Hypothalamus (tissue), 51 donors: ENCODE measurements at places on chromosomes 6 and 20.

GRCh38 chr6:135372758-135373157 is 124.8 kb downstream of the AHI1 start:
- no peak for DNase-seq

DNA sequence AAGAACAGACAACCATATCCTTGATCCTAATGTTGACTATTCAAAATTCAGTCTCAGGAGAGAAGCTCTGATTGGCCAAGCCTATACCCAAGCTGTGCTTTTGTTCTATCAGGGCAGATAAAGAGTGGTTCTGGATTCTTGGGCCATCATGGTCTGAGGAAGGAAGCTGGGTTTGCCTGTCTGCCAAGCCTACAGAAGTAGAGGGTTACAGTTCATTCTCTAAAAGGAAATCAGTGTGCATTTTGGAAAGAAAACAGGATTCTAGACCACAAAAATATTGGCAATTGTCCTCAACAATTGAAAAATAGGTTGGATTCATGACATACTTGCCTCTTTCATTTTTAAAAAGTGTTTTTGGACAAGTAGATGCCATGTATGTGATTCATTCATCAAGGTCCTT is 145.4 kb upstream of the BMP2 start:
- DNase-seq: no peak

GRCh38 chr6:125985522-125985921 is 818 bp upstream of the TRMT11 start:
- DNase-seq: no peak

GRCh38 chr6:2387445-2387844 is 142.0 kb upstream of the GMDS start:
- DNase-seq: no peak

DNA sequence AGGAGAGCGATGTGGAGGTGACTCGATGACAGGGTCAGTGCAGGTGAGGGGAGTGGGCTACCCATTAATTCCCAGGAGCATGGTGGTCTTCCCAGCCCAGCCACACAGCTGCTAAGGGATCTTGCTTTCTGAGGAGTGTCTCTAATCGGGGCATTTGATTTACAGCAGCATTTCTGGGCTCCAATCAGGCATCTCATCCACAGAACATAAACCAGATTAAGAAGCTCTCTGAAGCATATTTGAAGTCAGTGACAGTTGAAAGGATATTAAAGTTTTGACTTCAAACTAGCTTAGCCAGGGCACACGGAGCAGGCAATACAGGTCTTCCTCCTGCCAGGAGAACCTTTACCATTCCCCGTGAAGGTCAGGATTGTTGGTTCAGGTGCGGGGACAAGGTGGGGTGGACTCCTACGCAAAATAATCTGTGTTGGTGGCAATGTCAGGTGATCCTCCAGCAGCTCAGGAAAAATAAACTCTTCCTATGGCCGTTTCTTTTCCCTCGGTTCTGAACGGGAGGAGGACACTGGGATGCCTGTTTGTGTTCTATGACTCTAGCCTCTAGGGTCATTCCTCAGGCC is 39.9 kb upstream of the ZNF831 start:
- DNase-seq: no peak

DNA sequence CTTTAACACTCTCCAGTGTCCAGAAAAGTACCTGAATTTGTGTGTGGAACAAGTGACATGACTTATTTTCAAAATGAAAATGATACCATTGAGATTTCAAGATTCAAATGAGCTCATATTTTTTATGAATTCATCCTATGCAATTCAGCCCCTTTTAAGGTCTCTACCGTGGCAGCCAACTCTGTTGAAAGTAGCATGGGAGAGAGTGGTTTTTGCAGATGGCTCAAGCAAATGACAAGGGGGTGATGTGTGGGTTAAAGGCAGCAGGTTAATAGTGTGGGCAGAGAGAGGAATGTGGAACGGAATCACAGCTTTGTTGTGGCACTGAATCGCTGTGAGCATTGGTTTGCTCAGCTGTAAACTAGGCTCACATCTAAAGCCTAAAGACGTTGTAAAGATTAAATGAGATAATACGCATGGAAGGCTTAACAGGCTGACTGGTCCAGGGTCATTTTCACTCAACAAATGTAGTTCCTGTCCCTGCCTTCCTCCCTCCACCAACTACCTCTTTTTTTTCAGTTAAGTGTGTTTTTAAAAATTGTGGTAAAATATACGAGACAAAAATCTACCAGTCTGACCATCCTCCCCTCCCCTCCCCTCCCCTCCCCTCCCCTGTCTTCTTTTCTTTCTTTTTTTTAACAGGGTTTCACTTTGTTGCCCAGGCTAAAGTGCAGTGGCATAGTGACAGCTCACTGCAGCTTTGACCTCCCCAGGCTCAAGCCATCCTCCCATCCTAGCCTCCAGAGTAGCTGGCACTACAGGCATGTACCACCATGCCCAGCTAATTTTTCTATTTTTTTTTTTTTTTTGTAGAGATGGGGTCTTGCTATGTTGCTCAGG is 114.7 kb upstream of the ZNF217 start:
- no peak for DNase-seq

DNA sequence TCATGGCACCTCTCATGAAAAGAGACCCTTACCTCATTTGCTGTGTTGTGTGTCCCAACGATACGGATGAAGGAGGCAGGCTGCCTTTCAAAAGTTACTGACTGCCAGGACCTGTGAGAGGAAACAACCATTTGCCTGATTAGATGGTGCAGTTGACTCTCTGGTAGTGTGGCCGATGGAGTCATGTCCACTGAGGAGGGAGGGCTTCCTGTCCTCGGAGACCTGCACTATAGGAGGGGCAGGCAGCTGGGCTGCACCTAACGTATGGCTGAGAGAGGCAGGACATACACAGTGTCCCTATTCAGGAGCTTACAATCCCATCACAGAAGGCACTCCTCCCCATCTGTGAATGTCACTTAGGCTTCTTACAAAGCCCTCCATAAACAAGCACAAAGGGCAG is 373.0 kb downstream of the ZFAND3 start:
- DNase-seq: no peak

DNA sequence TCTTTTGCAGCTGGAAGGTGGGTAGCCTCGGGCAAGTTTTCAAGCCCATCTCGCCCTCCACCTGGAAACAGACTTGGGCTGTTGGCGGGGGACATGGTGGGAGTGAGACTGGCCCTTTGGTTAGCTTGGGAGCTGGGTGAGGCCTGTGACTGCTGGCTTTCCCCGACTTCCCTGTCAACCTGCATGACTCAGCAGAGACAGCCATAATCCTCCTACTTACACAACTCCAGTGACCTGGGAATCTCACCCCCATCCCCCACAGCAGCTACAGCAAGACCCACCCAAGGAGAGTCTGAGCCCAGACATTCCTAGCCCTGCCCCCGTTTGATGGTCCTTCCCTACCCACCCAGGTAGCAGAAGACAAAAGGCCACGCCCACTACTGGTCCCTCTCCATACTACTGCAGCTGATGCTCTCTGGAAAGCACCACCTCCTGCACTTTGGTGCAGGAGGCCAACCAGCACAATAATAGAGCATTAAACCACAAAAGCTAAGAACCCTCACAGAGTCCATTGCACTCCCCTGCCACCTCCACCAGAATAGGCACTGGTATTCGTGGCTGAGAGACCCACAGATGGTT is 188.4 kb downstream of the TRDN start:
- no peak for DNase-seq

DNA sequence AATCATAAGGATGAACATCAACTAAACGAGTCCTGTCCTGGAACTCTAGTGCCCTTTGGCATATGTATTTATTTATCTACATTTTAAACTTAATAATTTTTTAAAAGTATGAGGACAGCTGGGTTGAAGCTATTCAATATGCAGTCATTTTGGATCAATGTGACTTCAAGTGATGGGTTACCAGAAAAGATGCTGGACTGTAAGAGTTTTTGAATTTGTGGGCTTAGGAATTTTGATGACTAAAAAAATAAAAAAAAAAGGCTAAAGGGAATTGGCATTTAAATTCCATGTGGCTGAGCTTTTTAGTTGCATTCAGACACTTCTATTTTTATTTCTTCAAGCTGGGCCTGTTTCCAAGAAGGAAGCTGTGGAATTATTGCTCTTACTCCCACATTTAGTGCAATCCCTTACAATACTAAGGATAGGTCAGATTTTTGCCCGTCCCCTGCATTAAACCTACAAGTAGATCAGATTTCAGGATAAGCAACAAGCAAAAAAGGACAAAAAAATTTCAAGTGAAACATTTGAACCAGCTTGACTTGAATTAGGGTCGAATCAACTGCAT is 704.2 kb upstream of the CITED2 start:
- DNase-seq: no peak

DNA sequence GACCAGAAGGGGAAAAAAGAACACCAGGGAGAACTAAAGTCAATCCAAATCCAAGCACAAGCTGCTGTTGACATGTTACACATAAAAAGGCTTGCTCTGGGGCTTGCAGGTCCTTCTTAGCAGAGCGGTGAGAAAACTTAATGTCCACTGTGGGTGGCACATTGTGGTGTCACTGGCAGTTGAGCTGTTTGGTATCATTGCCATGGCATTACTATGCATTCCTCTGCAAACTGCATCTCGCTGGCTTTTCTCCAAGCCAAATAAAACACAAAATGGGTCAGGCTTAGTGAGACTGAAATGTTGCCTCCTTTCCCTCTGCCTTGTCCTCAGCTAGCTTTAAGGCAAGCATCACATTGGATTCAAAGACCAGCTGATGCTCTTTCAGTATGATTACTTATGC is 40.9 kb downstream of the LY86 start:
- no peak for DNase-seq

DNA sequence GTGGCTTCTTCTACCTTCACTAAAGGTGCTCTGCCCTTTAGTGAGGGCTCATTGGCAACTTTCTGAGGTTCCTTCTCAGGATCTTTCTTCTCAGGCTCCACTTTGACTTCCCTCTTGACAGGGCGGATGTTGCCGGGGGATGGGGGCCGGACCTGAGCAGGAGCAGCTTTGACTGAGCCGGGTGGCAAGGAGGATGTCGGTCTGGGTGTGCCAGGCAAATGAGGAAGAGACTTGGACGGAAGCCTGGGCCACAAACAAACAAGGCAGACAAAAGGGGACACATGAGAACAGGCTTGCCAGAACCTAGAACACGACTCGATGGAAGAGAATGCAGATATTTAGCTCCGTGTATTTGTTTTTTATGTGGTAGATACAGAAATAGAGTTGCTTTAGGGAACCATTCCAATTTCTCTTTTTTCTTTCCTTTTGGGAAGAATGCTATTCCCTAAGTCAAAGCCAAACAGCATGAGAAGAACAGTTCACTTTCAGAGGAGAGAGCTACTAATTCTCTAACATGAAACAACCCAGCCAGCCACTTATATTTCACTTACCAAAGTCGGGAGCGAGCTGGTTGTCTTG is 76.2 kb upstream of the BCLAF1 start:
- DNase-seq: peak; percentile 51

DNA sequence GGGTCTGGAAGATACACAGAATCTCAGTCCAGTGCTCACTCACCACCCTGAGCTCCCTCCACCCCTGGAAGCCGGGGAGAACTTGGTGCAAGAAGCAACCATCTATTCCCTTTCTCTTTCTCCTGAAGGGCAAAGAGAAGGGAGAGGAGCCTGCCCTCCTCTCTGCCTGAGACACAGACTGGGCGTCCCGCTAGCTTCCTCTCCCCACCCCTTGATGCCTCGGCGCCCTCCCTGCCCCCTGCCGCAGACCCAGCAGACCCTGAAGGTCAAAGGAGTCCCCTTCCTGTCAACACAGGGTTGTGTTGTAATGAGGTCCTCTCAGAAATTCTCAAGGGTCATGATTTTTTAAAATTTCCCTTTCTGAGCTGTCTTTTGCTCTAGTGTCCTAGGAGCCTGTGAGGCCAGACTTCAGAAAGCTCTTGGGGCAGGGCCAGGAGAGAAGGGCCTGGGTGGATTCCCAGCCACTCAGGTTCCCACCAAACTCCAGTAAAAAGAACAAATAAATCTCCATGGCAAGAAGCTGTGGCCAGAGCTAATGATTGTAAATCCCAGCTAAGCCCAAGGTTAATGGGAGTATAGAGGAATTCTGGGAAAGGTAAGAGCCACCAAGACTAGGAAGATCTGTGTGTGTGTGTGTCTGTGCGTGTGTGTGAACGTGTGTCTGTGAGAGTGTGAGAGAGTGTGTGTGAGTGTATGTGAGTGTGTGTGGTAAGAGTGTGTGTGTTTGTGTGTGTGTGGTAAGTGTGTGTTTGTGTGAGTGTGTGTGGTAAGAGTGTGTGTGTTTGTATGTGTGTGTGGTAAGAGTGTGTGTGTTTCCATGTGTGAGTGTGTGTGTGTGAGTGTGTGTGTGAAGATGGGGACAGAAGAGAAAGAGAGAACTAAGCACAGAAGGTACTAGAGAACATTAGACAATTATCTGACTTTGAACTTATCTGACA is 1.1 kb upstream of the JPH2 start:
- DNase-seq: no peak

GRCh38 chr20:51368461-51369211 is 173.9 kb downstream of the NFATC2 start:
- DNase-seq: no peak

DNA sequence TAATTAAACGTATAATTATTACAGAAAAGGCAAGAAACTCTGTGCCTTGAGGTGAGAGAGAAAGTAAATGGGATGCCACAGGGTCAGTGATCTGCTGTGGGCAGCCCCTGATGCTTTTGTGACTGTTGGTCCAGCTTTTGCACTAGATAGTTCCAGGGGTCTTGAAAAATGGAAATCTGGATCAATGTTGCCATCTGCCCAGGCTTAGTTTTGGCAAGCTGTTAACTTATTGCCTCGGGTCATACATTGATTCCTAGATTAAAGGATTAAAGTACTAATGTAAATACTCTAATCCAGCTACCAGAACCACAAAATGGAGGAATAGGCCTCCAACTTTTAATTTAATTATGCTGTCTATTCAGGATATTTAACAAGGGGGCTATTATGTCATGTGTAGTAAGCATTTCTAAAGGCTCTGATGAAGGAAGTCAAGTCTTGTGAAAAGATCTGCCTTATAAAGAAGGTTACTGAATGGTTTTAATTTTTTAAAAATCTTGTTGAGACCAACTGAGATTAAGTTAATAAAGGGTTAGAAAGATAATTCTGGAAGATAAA is 376.0 kb upstream of the HS3ST5 start:
- no peak for DNase-seq

DNA sequence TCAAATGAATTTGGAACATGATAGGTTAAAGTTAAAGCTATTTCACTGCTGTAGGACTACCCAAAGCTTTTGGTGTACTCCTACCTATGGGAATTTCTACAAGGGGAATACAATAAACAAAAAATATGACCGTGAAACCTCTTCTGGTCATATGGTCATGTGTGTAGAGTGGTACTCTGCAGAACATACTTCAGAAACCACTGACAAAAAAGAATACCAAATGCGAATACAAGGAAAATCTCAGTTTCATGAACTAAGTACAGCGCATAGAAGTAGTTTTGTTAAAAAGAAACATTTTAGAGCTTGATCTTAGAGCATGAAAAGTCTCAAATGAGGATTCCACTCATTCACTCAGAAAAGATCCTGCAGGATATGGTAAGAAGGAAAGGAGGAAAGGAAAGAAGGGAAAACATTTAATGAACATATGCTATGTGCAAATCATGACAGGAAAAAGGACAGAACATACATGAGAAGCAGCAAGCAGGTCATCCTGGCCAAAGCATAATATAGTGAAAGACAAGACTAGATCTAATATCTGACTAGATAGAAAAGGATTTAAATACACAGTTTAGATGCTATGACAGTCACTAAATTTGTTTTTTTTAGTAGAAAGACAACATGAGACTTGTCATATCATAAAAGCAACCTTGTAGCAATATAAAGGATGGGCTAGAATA is 36.5 kb downstream of the SNX14 start:
- DNase-seq: no peak
